Mucosa of descending colon (tissue), 3 donors: ENCODE measurements at places on chromosomes 16 and 17. TPM values are rescaled to one million over a fixed set of nuclear protein-coding genes. Genes with fewer than 3 reads are reported as not detected.

Gene KRTAP9-4
- not detected for total RNA-seq

Gene TLCD2
- total RNA-seq, result 29.0 TPM

GRCh38 chr17:39804839-39805238 is 59.3 kb downstream of the IKZF3 start:
- DNase-seq, result no peak

- DNase-seq, result no peak
Measured at GRCh38 chr17:15456972-15457722, 10.3 kb downstream of the CDRT4 start.

DNA sequence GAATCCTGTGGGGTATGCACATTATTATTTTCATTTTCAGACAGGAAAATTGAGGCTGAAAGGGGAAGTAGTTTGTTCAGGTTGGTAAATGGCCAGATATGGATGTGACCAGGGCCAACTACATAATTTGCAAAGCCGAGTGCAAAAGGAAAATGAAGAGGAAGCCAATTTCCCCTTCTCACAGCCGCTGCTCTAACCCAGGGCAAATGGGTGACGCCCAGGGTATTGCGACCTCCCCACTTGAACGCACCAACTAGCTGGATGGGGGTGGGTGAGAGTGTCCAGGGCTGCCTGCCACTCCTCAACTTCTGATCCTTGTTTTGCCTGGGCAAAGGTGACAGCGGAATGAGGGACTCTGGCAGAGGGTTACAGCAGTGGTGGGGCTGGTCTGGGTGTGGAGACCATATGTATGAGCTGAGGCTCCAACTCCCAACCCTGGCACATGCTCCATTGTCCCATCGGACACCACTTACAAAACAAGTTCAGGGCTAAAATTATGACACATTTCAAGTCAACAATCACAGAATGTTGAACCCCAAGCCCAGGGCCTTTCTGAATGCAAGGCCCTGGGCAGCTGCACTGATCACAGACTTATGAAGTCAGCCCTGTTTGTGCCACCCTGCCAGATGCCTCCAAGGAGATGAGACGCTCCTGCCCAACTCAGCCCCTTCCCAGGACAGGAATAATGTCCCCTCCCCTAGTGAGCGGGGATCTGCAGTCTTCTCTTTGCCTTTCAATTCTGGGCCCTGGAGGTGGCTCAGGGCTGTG is 1.7 kb downstream of the ANKRD40CL start:
- peak; percentile 77 for DNase-seq

DNA sequence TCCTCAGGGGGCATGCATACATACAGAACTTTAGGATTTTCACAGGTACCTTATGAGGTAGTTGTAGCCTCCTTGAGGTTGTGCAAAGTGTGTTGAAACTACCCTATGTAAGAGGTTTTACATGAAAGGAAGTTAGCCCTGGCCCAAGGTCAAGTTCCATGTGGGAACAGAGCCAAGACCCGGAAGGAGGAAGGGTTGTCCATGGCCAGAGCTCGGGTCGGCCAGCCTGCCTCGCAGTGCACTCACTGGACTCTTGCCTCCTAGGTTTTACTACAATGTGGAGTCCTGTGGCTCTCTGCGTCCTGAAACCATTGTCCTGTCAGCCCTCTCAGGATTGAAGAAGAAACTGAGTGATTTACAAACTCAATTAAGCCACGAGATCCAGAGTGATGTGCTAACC is 8.2 kb downstream of the POLR2C start:
- peak; percentile 76 for DNase-seq

Gene MYH3
- 2.0 TPM for total RNA-seq

Gene BRIP1
- total RNA-seq, result 3.2 TPM

DNA sequence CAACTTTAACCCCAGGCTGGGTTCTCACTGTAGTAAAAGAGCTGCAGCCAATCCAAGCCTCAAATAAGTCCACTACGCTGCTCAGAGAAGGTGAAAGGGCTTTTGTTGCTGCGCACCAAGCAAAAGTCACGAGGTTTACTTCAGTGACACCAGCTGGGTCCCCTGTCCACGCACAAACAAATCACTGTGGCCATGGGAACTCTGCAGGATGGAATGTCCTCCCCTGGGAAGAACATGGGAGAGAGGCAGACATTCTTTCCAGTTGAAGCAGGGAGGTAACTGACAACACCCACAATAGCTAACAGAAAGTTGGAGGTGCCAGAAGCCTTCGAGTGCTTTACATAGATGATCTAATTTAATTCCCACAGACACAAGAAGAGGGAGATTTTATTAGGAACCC is 181.9 kb downstream of the PMP22 start:
- DNase-seq, result no peak

GRCh38 chr17:17750881-17751280 is 69.6 kb downstream of the RAI1 start:
- DNase-seq, result no peak

Gene NFAT5
- total RNA-seq, result 48.4 TPM

GRCh38 chr16:931626-932500 is 38.9 kb downstream of the LMF1 start:
- no peak for DNase-seq

DNA sequence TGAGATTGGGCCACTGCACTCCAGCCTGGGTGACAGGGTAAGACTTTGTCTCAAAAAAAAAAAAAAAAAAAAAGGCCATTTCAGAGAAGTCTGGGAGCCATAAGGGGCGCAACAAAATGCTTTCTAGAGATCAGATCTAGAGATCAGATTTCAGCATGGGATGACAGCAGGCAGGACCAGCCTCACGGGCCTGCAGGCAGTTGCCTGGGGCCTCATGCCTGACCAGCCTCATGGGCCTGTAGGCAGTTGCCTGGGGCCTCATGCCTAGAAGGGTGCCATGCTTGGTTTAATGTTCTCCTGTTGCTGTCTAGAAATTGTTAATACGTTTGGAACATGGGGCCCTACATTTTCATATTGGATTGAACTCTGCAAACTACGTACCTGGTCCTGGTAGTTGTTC is 59.4 kb downstream of the MARF1 start:
- no peak for DNase-seq

Gene SHISA6
- 0.77 TPM for total RNA-seq

Gene HEATR9
- total RNA-seq, result not detected

DNA sequence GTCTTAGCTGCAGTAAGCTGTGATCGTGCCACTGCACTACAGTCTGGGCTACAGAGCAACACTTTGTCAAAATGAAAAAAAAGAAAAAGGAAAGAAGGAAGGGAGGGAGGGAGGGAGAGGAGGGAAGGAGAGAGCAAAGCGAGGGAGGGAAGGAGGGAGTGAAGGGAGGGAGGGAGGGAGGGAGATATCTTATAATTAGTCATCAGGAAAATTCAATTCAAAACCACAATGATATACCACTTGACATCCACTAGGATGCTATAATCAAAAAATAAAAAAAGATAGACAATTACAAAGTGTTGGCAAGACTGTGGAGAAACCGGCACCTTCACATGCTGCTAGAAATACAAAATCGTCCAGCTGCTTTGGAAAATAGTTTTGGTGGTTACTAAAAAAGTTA is 93.8 kb downstream of the CDC27 start:
- DNase-seq, result no peak

GRCh38 chr16:28492511-28492910 is 637 bp upstream of the CLN3 start:
- DNase-seq, result no peak

DNA sequence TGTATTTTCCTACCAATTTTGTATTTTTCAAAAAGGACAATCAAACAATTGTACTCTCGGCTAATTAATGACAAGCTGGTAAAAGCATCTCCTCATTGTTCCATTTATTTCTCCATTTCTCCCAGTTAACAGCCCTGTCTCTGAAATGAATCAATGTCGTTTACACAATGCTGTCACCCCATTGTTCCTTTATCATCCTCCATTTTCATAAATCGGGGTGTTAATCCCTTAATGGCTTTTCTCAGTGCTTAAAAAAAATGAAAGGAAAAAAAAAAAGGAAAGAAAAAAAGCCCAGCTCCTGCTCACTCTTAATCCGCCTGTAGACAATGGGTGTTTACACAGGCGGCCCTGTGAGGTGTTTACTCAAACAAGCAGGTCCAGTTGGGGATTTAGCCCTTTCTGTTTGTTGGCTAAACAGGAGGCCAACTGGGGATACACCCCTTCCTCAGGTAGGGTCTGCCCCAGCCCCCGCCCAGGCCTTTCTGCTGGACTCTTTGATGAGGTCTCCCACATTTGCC is 86.8 kb upstream of the SALL1 start:
- DNase-seq, result no peak

Gene RSKR
- 15.1 TPM for total RNA-seq

DNA sequence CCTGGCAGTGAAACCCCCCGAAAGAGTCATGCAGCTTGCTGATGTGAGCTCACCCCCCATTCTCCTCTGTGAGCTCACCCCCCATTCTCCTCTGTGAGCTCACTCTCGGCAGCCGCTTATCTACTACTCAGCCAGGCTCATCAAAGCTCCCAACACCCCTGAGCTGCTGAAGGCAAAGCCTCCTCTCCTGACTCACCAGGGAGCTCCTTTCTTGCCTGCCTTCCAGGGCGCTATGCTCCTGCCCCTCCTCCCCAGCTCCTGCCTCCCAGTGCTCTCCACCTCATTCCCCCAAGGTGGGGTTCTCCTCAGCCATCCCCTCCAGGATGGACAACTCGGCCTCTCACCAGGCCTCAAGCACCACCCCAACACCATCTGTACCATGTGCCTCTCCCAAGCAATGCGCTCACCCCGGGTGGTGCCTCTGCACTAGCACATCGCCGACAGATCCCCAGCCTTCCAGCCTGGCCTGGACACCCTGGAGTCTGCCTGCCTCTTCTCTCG is 27.7 kb upstream of the FAAP100 start:
- DNase-seq, result no peak

DNA sequence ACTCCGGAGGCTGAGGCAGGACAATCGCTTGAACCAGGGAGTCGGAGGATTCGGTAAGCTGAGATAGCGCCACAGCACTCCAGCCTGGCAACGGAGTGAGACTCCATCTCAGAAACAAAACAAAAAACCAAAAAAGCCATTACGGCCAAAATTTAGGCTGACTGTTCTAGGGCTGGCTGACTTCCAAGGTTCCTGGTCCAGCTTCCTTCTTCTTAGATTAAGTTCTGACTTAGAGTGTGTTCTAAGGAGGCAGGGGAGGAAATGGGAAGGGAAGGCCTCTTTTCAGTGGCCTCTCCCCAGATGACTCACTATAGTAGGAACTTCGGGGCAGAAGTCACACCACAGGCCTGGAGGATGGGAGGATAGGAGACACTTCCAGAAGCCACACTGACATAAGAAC is 27.7 kb upstream of the CLEC18B start:
- peak; percentile 37 for DNase-seq

DNA sequence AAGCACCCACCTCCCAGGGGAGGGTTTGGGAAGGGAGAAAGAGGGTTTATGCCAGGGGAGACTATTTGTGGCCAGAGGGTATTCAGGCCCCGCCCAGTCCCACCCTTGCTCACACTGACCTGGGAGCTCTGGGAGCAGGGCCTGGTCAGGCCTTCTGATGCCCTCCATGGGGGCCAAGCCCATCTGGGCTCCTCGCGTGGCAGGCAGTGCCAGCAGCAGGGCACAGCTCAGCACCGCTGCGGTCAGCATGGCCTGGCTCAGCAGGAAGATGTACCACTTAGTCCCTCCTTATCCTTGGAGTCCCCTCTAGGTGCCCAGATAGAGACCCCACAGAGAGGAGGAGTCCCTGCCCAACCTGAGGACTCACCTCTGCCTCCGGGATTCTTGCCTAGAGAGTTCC is at the start of gene AGRP:
AGRP (minus strand) TSS at position 398 of the 400 bp plus-strand sequence; CDS start at position 249, 149 bp downstream.
- no peak for DNase-seq

DNA sequence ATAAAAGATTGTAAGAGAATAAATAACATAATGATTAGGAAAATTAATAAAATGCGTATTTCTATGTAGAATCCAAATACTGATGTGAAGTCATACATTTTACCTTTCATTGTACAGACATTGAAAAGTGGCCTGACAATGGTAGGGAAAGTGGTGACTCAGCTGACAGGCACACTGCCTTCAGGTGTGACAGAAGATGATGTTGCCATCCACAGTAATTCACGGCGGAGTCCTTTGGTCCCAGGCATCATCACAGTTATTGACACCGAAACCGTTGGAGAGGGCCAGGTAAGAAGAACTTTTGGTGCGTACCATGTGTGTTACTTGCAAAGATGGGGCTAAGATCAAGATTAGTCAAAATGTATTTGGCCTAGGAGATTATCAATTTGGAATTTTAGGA is 232.8 kb downstream of the BCAS3 start:
- DNase-seq, result no peak

DNA sequence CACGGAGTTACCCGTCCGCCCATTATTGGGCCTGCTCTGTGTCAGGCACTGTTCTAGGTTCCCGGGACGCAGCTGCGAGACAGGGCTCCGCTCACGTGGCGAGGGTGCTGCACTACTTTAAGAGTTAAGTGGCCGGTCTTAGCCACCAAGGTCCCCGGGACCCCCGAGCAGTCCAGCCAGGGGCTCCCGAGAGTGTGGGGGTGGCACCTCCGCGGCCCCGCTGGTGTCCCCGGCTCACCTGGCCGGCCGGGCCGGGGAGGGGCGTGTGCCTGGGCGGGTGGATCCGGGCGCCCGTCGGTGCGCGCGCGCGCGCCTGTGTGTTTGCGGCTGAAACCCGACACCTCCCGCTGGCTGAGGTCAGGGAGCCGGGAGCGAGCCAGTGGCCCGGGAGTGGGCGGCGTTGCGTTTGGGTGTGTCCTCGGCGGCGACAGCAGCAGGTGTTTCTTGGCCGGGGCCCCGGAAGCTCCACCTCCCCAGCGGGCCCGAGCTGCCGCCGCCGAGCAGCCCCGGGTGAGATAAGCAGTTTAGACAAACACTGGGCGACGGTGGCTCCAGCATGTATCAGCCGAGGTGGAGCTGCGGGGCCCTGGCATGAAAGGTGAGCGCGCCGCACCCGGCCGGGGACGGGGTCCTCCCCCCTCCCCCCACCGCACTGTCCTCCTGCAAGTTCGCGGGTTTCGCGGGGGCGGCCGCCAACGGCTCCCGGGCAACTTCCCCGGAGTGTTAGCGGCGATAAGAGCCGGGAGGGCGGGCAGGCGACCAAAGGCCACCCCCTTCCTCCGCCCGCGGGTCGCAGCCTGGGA is at the start of gene GSE1:
GSE1 (plus strand) TSS at position 522 of the 803 bp plus-strand sequence; CDS start at position 592, 70 bp downstream.
- DNase-seq, result peak; percentile 98

DNA sequence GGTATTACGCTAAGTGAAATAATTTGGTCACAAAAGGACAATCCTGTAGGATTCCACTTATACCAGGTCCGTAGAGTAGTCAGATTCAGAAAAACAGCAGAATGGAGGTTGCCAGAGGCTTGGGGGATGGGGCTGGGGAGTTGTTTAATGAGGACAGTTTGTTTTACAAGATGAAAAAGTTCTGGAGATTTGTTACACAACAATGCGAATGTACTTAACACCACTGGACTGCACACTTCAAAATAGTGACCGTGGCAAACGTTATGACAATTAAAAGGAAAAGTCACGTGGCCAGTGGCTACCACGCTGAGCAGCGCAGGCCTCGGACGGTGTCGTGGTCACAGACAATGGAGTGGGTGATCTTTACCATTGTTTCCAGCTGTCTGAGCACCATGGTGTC is 338.1 kb downstream of the SEC14L1 start:
- no peak for DNase-seq

DNA sequence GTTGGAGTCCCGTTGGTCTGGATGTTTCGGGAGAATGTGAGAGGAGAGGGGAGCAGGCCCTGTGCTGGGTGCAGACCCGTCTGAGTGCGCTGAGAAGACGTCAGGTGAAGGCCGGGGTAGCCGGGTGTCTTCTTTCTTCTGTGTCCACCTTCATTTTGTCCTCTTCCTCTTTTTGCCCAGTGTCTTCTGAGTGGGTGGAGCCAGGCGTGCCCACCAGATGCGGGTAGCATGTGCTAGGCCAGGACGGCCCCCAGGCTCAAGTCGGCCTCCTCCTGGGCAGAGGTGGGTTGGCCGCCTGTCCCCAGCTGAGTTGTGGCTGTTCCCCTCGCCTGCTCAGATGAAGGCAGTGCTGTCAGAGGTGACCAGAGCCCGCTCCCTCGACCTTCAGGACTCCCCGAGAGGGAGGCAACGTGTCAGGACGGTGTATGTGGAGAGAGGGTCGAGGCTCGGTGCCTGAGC is 3.5 kb downstream of the METRNL start:
- DNase-seq, result no peak
